ENCODE measurements at places on chromosomes 1 and 21.

DNA sequence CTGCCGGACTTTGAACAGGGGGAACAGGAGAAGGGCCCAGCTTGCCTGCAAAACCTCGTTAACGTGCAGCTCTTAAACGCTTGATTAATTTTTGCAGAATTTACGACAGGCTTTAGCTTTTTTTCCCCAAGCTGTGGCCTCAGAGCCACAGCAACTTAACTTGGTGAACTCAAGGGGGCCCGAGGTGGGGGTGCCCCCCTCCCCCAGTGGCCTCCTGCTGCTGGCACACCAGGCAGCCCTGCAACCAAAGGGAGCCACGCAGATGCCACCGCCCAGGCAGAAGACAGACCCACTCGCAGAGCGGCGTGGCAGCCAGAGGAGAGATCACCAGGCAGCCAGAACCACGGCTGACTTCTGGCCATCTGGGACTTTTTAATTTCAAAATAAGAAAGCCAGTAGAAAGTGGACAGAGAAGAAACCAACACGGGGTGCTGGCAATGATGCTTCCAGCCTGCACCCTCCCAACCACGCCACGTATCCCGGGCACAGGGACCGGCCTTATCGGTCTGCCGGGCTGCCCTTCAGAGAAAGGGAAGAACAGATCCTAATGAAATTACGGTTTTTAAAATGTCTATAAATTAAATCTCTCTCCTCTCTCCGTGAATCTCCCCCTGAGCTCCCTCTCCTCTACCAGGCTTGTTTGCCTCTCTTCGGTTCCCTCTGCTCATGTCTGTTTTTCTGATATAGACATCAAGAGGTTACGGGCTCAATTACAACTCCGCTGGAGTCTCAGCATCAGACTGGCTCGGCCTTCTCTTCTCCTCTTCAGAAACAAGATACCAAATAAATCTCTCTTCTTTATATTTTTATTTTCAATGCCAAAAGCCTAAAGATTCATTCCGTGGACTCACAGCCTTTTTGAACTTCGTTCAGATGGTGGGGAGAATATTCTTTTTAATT is 6.4 kb downstream of the CASZ1 start:
- no peak for DNase-seq

DNA sequence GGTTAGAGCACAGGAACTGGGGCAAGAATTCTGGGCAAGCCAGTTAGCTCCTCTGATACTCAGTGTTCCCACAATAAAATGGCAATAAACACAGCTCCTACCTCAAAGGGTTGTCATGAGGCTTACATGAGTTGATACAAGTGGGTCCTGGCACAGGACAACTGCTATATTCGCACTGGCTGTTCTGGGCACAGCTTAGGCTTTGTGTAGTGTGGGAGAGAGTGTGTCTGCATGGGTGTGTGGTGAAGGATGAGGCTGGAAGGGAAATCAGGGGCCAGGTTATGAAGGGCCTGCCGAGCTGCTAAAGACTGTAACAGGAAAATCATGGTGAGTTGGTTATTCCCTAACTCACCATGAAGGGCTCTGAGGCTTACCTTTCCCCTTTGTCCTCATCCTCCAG is 18.7 kb downstream of the ETV3 start:
- no peak for DNase-seq

DNA sequence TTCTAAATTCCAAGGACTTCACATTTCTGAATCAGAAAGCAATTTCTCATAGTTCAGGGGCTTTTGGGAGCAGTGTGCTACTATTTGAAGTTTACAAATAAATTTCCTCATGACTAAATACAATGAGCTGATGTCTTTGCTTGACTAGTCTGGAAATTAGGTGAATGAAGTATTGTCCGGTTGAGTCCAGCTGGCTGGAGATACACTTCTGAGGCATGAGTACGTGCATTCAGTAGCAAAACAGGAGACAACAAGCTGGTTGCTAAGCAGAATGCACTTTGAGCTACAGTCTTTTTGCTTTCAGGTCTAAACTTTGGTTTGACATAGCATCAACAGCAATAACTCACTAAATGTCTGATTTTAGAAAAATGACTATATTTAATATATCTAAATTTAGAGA is 27.1 kb downstream of the ZNHIT6 start:
- no peak for DNase-seq

DNA sequence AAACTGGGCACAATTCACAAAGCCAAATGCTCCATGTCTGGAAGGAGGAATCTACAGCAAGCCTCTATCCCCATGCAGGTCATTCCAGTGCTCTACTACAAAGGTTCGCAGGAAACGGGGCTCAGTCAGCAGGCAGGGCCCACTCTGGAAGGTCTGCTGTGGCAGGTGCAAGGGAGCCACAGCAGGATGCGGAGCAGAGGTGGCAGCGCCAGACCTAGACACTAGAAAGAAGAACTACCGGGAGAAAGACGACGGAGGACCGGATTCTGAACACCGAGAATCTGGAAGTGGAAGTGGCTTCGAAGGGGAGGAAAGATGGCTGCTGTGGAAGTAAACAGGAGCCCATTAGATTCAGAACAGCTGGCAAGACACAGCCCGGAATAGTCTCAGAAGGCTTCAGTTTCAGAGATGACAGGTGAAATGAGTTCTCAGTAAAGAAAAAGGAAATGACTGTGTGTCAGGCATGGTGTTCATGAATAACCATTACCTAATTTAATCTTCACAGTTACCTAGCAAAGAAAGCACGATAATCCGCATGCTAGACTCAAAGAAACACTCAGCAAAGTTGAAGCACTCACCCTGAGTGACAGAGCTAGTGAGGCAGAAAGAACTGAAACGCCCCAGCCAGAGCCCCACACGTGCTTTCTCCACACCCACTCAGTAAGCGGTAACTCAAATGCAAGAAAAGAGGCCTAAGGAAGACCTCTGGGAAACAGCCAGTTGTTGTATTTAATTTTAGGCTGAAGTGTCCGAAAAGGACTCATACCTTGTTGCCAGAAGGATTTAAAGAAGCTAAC is 21.4 kb downstream of the SETD4 start:
- DNase-seq = no peak

GRCh38 chr1:98404866-98405265 is 256.7 kb upstream of the SNX7 start:
- no peak for DNase-seq

DNA sequence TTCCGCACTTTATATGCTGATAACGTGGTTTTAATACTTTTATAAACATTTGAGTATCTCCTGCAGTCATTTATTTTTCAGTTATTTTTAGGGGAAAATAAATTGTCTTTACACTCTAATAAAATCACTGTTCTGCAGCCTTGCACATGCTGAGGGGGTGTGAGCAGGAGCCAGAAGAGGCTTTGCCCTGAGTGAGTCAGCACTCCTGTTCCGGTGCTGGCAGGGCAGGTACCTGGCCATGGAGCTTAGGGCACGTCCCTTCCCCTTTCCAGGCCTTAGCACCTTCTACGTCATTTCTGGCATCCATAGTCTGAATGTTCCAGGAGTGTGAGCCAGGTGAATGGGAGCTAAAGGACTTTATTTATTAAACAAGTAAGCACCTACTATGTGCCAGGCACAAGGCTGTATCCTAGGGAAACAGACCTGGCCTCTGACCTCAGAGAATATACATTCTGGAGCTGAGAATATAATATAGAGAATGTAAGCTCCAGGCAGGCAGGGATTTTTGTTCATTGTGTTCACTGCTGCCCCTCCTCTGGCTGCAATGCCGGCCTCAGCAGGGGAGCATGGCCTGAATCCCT is 402.9 kb downstream of the PTPRU start:
- peak; percentile 7 for DNase-seq

GRCh38 chr1:241518476-241519307 is 863 bp downstream of the FH start:
- no peak for DNase-seq

GRCh38 chr1:6235296-6235677 is 477 bp downstream of the ICMT start:
- no peak for DNase-seq

DNA sequence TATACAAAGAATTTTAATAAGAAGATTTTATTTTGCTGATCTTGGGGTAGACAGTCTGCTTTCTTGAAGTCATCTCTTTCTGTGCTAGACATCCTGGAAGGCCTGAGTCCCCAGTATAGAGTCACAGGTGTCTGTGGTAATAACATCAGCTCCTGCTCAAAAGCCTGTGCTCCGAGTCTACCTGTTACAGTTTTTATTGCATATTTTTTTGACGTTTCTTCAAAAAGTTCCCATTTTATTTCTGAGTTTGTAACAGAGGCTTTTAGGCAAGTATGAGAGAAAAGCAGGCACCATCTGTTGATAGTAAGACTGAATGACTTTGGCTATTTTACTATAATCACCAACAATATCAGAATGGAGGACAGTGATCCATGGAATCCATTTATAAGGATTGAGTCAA is 58.0 kb upstream of the WDR26 start:
- no peak for DNase-seq

GRCh38 chr1:36408479-36408878 is 10.8 kb upstream of the LSM10 start:
- no peak for DNase-seq

DNA sequence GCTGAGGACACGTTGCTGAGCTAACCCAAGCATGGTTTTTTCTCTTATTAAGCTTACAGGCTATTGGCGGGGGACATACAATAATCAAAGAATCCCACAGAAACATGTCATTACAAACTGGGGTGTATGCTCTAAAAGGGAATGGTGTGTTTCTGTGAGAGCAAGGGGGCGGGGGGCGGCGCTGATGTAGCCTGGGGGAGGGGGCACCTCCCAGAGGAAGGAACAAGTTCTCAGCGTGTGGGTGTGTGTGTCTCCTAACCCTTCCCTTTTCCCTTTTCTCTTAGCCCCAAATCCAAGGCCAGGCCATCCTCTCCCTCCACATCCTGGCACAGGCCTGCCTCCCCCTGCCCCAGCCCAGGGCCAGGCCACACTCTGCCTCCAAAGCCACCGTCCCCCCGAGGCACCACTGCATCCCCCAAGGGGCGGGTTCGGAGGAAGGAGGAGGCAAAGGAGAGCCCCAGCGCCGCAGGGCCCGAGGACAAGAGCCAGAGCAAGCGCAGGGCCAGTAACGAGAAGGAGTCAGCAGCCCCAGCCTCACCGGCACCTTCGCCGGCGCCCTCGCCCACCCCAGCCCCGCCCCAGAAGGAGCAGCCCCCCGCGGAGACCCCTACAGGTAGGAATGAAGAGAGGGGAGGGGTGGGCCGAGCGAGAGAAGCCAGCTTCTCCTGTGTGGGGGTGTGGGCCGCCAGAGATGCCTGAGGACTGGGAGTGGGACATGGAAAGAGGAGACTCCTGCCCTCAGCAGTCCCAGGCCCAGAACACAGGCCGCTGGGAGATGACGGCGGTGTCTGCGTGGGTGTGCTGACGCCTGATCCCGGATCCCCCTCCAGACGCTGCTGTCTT is 21.9 kb downstream of the MAP7D1 start:
- no peak for DNase-seq

GRCh38 chr21:41581592-41582228 is 73.8 kb upstream of the TMPRSS2 start:
- peak; percentile 62 for DNase-seq

GRCh38 chr1:243477731-243478290 is 222.0 kb downstream of the SDCCAG8 start:
- no peak for DNase-seq

GRCh38 chr1:200381256-200381984 is 28.4 kb downstream of the ZNF281 start:
- no peak for DNase-seq

DNA sequence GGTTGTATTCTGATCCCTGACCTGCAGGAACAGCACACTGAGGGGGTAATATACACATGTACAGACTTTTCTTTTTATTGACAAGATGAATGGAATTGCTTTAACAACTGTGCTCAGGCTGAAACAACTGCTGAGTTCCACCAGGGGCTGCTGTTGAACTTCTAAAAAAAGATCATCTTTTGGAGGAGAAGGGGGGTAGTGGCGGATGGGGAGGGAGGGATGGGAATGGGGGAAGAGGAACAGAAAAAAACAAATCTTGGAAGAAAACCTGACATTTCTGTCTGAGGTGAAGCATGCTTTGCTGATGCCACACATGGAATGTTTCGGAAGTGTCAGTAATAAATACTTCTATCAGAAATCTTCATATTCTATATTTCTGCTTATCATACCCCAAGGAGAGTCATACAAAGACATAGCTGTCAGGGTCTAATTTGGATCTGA is 75.0 kb downstream of the RWDD3 start:
- no peak for DNase-seq

DNA sequence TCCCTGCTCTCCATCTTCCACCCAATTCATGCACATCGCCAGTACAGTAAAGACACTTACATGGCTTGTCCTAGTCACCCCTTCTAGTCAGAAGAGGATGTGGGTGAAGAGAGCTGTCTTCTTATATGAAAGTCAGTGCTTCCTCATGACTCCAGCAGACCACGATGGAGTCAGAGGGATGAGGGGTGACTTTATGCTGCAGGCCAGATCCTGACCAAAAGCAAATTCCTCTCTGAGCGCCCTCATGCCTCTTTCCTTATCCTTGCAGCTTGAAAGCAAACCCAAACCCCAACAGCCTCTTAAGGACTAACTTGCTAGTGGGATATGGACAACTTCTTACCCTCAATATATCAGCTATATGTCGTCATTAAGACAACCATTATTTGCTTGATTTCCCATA is 348.2 kb upstream of the DUSP10 start:
- DNase-seq = no peak

- DNase-seq = no peak
Observed at GRCh38 chr1:232499188-232499587, 130.7 kb downstream of the SIPA1L2 start.

DNA sequence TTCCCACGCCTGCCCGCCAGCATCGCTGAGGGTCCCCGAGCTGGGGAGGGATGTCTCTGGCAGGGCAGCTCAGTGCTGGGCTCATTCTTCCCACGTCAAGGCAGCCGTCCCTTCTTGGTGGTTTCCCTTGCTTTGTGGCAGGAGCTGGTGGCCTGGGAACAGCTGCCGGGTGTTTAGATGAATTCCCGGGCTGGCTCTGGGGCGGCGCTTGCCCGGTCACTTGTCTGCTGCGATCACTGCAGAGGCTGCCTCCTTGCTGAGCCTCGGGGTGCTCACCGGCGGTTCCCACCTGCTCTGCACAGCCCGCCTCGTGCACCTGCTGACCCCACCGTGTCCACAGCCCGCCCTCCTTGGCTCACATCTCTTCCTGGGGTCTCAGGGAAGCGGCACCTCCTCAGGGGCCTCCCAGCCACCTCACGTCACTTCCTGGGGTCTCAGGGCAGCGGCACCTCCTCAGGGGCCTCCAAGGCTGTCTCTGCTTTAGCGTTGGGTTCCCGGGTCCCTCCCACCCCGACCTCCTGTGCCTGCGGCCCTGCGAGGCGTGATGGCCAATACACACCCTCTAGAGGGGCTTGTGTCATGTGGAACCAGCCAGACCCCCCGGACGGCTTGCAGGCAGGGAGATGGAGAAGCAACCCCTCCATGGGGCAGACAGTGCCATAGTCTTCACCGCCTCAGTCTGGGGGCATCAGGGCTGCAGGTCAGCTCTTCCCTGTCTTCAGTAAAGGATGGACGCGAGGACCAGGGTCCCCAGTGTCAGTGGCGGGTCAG is 13.5 kb downstream of the COL18A1 start:
- DNase-seq = no peak

DNA sequence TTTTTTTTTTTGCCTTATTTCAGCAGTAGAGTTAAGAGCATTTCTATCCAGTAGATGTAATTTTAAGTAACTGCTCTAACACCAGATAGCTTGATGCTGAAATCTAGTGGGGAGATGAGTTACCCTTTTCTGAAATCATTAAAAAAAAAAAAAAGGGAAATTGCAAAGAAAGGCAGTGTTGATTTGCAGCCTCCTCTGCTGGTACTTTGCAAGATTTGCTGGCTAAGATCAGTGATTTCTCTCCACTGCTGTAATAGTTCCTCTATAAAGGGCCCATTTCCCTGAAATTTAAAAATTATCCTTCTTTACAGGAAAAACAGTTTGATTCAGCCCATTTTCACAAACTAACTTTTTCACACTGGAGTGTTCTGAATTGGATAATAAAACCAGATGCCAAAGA is 120.6 kb downstream of the PTBP2 start:
- no peak for DNase-seq

- DNase-seq = no peak
Observed at GRCh38 chr1:218339267-218339831, 5.8 kb upstream of the TGFB2 start.

Measured in lower leg skin (tissue), 4 donors.